Kidney tubule cell (primary cell): ENCODE measurements at places on chromosomes 12 and 14.

GRCh38 chr12:5493018-5493417 is 61.1 kb downstream of the NTF3 start:
- DNase-seq: no peak

DNA sequence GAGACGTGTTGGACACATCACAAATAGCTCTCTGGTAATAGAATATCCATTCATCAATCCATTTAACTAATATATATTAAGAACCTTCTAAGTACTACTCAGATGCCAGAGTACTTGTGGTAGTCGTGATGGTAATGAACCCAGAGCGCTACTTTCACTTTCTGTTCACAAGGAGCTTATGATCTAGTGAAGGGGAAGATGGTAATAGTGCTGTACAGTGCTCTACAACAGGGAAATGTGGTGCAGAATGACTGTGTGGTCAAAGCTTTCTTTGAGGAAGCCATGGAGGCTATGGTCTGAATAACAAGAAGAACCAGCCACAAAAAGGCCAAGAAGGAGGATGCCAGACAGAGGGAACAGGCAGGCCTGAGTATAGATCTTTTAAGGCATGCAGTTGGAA is 212.0 kb downstream of the PTPRO start:
- peak; percentile 42 for DNase-seq

- no peak for DNase-seq
Observed at GRCh38 chr14:50249136-50249775, 17.9 kb upstream of the SOS2 start.

- DNase-seq: peak; percentile 33
Observed at GRCh38 chr12:19794116-19794515, 354.8 kb downstream of the AEBP2 start.

- peak; percentile 65 for DNase-seq
Observed at GRCh38 chr12:42090899-42091298, 53.8 kb downstream of the GXYLT1 start.

- peak; percentile 47 for DNase-seq
Observed at GRCh38 chr14:24084440-24084839, 9.7 kb upstream of the PCK2 start.

DNA sequence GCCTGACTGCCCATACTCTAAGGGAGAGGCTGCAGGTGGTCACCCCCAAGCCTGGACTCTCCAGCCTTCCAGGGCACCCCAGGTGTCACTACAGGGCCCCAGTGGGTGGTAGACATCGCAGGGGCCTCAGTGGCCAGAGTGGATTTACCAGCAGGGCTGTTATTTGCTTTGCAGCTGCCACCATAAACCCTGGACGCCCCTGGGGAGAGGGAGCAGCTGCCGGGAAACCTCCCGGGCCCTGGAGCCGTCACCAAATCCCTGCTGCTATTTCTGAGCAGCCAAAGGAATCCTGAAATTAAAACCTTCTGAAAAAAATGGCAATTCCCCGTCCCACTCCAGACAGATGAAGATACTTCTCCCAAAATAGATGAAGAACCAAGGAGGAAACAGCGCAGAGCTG is 13.9 kb downstream of the TMEM119 start:
- no peak for DNase-seq

DNA sequence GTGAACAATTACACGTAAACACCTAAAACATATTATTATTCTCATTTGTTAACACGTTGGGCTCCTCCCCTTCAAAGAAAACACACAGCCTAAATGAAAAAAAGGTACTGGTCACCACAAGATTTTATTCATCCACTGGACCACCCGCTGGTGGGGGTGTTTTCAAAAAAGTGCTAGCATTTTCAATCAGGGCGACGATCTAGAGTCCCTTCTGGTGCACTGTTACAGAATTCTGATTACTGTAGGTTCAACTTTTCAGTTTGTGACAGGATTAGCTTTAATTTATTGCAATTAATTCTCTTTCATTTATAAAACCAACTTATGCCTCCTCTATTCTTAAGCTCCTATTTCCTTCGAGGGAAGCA is 443 bp downstream of the MAGOHB start:
- DNase-seq: no peak

- no peak for DNase-seq
Observed at GRCh38 chr12:32264961-32265360, 134.4 kb upstream of the FGD4 start.

GRCh38 chr14:21066882-21067502 is 3.1 kb upstream of the ARHGEF40 start:
- DNase-seq: no peak

DNA sequence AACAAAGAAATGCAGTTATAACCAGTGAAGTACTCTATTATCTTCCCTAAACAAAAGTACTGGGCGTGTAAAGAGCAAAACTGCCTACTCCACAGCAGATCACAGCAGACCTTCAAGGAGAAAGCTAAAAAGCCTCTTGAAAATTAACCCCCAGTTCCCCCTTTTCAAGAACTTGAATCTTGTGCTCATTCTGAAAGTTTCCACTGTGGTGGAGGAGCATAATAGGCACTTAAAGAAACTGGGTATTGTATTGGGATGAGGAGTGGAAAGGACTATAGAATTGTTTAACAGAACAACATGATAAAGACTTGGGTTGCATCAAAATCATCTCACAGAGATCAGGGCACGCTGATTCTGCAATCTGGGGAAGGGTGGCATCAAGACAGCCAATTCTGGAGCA is 51.1 kb downstream of the SLC25A47 start:
- DNase-seq: no peak

- no peak for DNase-seq
Observed at GRCh38 chr12:119679490-119679889, 11.6 kb downstream of the PRKAB1 start.
